CD4-positive, alpha-beta T cell treated with Interleukin-6 at 100 ng/mL for 8 hours (primary cell): ENCODE measurements at places on chromosomes 12 and 14.

GRCh38 chr12:16585781-16586180 is 20.2 kb downstream of the LMO3 start:
- no peak for DNase-seq

DNA sequence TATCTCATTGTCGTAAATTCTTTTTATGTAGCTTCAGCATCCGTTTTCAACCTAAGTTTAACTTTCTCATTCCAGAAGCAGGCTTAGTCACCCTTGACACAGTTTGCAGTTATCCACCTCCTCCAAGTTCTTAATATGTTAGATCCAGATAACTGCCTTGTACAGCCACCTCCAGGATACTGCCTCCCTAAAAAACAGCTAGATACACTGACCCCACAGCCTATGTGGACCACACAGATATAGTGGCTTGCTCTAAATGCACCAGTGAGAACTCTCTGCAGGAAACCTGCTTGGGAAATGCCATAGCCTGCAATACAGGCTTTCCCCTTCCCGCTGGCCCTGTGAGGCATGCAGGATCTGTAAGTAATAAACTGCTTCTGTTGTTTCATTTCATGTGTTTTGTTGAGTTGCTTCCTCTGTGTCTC is 11.1 kb upstream of the RTL1 start:
- no peak for DNase-seq

GRCh38 chr12:108840605-108841332 is 16.6 kb downstream of the SSH1 start:
- DNase-seq = no peak

- no peak for DNase-seq
These were observed 72.5 kb upstream of the SRRM4 start for GRCh38 chr12:118908811-118909210.

- DNase-seq = no peak
These were observed 40.2 kb downstream of the CYP46A1 start for GRCh38 chr14:99724196-99724891.

DNA sequence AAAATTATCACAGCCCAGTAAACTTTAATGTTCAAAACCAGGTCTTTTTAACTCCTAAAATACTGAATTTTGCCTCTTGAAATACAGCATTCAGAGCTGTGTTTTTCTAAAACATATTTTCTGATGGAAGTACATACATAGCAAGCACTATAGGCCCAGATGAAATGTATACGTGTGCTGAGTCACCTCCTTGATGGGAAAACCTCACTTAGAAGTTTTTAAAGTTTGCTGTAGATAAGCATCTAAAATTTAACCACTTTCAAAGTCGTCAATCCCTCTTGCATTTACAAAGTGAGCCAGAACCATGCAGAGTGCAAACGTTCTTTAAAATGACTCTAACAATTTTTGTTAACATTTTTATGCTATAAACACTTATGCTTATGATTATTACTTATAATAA is 618.8 kb downstream of the RPS29 start:
- DNase-seq = no peak

DNA sequence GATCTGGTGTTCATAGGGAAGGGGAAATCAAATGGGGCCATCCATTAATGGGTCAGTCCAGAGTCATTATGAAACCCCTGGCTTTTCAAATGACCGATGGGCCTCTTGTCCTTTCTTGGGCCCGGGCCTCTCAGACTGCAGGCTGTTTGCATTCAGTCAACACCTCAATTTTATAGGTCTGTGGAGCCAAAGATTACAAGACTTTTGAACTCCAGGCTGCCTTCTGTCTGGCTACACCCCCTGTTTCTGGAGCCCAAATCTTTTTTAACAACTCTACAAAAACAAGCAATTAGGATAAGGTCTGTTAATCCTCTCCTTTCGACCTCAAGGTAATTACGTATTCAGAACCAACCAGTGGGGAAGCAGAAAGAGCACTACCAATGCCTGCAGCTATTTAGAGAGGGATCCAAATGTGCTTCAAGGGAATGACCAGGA is 35.6 kb downstream of the DUSP6 start:
- DNase-seq = no peak

DNA sequence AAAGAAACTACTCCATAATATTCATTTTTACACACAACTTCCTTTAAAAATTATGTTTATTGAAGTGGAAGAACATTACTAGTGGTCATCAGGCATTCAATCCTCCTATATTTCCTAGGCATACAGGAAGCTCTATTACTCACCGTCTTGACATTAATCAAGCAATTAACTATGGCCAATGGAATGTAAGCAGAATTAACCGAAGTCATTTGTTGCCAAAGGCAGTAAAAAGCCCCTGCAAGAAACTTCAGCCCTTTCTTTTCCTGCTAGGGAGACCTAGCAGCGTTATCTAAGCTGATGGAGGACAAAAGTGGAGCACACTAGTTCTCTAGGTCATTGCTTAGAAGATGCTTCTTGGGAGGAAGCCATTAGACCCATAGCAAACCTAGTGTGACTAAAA is 399.6 kb downstream of the KCNH5 start:
- no peak for DNase-seq

GRCh38 chr12:30417697-30418231 is 277.9 kb downstream of the IPO8 start:
- DNase-seq = no peak

- DNase-seq = no peak
These were observed 23.4 kb downstream of the APOBEC1 start for GRCh38 chr12:7642287-7642686.

GRCh38 chr14:20143911-20144310 is 5.3 kb downstream of the OR4N5 start:
- no peak for DNase-seq

- no peak for DNase-seq
These were observed 4.7 kb downstream of the PIGH start for GRCh38 chr14:67595392-67595791.

DNA sequence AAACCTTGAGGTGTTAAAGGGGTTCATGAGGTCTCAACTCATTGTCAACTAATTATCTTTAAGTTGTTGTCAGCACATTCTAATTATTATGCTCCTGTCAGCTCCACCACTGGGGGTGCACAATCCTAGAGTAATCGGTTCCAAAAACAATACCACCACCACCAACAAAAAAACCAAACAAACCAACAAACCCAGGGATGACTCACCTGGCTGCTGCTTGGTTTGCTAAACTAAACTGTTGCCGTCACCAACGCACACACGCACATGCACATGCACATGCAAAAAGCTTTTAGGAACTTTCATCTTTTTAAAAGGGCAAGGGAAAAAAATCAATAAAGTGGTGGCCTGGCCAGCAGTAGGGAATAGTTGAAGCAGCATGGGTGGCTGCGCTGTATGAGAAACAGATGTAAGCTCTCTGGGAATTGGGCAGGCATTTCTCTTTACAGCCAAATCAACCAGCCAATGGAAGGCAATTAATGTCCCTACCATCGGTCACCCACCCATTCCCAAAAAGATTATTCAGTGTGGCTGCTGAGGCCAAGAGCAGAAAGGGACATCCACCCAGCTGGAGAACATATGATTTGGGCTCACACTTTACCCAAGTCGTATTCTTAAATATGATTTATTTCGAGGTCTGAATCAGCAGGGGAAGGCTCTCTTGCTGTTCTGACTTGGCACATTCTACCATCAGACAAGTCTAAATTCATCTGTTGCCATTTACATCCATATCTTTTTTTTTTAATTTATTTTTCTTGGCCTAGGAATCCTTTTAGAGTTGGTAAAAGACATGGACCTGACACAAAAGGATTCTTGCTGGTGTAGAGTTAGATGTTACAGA is 20.0 kb downstream of the TMEM30B start:
- no peak for DNase-seq

GRCh38 chr14:87286191-87286590 is 706.8 kb downstream of the GALC start:
- DNase-seq = no peak

- DNase-seq = no peak
These were observed 31.9 kb upstream of the ZFP36L1 start for GRCh38 chr14:68824517-68825347.
